CD8-positive, alpha-beta memory T cell (primary cell): ENCODE measurements at places on chromosomes 16 and 17.

DNA sequence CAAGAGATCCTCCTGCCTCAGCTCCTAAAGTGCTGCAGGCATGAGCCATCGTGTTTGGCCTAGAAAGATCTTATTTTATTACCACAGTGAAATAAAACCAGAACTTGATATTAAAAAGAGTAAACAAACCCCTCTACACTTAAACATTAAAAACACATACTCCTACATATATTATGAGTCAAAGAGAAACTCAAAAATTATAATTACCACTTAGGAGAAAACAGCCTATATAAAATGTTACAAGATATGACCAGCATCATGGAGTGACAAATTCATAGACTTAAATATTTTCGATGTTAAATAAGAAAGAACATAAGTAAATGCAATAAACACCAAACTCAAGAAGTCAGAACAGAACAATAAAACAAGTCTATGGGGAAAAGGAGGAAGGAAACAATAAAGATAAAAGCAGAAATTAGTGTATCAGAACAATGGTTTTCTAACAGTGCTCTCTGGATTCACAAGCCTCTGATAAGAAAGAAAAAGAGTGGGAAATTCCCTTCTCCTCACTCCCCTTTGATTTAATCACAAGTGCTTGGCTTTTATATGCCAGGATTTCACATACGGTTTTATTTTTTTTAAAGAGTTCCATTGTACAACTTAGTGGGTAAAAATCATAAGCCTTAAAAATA lies 23.0 kb downstream of the SKAP1 start:
- DNase-seq = no peak

DNA sequence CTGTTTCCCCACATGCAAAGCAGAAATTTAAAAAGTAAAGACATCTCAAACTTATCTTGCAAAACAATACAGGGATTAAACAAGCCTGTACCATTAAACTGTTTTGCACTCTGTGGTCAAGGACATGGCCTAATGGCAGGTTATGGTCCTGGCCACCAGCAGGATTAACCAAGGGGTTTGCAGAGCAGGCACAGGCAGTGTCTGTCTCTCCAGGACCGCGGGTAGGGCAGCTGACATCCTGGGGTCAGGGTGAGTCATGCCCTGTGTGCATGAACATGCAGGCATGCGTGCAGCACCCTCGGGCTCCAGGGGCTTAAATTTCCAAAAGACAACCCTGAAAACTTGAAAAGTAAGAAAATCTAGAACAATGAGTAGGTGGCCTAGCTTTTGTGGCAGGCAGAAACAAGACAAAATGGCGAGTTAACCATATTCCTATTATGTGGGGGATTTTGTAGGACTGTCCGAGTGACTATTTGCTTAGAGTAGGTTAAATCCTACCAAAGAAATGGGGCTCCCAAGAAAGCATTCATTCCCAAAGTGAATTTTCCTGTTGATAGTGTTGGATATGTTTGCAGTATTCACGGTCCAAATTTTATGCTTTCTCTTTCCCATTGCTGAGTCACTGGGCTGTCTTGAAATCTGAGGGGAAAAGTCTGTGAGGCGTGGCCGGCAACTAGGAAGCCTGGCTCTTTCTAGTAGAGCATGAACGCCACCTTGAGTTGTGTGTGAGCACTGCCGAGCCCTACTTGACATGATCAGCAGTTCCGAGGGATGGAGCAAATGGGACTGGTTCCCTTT lies 158.4 kb upstream of the FAM20A start:
- peak; percentile 55 for DNase-seq

DNA sequence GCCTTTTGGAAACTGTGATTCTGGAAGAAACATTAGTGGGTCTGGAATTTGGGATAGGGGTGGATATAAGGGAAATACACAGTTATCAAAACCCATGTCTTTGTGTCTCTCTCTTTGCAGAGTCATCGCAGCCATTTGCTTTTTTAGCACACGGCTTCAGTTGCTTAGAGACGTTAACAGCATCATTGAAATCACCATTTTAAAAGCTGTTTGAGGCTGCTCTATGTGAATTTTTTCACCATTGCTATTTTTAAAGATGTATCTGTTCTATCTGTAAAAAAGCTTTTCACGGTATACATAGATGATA lies 47.3 kb downstream of the OMG start:
- DNase-seq = no peak

- peak; percentile 24 for DNase-seq
Observed at GRCh38 chr17:8060274-8060673, 21.4 kb downstream of the ALOX15B start.

DNA sequence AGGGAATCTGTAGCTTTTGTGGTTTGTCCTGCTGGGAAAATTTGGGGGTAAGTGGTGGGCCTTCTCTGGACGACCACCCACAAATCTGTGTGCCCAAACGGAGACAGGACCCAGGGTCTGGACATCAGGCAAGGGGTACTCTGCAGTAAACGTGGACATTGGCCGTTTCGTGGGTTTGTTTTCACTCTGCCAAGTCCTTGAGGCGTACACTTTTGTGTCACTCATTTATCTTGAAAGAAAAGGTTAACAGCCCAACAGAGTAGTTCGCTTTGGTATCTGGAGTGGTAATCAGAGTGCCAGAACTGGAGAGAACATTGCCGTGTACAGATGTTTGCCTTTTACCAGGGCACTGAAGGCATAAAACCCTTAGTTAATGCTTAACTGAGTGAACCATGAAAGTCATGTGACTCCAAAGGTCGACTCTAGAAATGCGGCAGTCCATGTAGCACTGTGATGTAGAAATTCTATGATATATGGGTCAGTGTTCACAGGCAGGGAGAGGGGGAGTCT lies 15.4 kb downstream of the NAA60 start:
- no peak for DNase-seq

DNA sequence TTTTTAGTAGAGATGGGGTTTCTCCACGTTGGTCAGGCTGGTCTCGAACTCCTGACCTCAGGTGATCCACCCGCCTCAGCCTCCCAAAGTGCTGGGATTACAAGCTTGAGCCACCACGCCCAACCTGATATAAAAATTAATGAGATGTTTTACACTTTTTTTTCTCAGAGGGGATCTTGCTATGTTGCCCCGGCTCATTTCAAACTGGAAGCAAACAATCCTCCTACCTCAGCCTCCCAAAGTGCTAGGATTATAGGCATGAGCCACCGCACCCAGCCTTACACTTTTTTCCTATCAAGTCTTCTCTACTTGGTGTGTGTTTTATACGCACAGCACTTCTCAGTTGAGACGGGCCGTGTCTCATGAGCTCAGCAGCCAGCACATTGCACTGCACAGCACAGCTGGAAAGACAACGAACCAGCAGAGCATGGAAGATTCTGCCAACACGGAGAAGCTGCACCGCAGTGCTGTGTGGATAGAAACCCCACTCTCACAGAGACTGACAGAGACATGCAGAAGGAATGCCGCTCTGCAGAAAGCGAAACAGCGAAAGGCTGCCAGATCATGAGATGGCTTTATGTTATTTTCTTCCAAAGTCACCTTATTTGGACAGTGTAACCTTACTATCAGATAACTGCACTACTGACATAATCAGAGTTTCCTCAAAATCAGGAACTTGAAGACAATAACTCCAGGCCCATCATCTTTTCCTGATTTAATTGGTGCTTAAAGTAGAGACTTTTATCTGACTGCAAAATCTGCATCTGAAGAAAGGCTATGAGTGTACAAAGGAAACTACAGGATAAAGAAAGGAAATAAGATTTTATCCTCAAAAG lies 6.5 kb upstream of the QRICH2 start:
- no peak for DNase-seq

- DNase-seq = no peak
Observed at GRCh38 chr16:4316864-4317531, 1.1 kb downstream of the GLIS2 start.

DNA sequence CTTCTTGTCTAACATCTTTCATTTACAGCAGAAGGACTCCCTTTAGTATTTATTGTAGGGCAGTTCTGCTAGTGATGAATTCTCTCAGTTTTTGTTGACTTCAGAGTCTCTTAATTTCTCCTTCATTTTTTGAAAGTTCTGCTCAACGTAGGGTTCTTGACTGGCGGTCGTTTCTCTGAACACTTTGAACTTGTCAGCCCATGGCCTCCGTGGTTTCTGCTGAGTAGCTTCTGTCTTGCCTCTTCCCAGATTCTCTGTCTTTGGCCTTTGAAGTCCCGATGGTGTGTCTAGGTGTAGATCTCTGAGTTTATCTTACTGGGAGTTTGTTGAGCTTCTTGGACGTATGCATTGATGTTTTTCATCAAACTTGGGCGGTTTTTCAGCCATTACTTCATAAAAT lies 13.4 kb downstream of the GAA start:
- no peak for DNase-seq

- DNase-seq = no peak
Observed at GRCh38 chr16:49483251-49483650, 109.6 kb downstream of the C16orf78 start.

DNA sequence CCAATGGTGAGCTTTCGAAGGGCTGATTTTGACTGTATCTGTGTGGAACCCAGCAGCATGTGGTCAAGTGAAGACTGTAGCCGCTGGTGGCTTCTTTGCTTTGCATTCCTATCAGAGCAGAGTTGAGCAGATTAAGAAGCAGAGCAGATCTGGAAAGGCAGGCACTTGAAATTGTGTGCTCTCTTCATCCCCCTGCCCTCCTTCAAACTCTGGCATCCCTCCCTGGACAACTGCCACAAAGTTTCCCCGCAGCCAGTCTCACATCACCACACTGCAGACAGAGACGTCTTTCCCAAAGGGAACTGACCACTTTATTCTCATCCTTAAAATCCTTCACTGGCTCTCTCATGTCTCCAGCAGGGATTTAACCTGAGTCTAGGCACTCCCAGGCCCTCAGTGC lies 237.1 kb upstream of the DYNLRB2 start:
- no peak for DNase-seq

GRCh38 chr17:80130992-80131391 lies 15.9 kb downstream of the EIF4A3 start:
- DNase-seq = no peak

DNA sequence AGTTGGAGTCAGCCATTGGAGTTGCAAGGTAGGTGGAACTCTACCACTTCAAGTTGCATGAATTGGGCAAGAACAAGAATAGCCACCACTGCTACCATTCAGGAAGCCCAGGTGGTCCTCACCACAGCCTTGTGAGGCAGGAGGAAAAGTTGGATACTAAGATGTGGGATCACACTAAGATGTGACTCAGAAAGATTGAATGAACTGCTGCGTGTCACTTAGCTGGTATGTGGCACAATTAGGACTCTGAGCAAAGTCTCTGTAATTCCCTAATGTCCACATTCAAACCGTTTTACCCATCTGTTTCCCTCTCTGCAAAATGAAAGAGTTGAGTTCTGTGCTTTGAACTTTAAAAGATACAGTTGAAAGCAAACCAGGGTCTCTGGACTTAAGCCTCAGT lies 44.7 kb upstream of the HS3ST3A1 start:
- no peak for DNase-seq

GRCh38 chr16:64242492-64242891 lies 879.4 kb downstream of the CDH11 start:
- no peak for DNase-seq

DNA sequence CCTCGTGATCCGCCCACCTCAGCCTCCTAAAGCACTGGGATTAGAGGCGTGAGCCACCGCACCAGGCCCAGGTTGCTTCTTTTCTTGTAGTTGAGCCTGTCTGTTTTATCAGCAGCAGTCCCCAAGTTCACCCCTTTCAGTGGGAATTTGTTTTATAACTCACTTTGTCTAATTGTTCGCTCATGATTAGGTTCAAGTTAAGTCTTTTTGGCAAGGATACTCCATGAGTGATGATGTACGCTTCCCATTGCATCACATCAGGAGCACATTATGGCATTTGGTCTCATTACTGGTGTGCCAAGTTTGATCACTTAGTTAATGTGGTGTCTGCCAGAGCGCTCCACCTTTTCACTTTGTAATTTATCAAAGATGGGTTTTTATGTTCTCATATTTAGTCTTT lies 14.4 kb upstream of the GJD3 start:
- DNase-seq = no peak

DNA sequence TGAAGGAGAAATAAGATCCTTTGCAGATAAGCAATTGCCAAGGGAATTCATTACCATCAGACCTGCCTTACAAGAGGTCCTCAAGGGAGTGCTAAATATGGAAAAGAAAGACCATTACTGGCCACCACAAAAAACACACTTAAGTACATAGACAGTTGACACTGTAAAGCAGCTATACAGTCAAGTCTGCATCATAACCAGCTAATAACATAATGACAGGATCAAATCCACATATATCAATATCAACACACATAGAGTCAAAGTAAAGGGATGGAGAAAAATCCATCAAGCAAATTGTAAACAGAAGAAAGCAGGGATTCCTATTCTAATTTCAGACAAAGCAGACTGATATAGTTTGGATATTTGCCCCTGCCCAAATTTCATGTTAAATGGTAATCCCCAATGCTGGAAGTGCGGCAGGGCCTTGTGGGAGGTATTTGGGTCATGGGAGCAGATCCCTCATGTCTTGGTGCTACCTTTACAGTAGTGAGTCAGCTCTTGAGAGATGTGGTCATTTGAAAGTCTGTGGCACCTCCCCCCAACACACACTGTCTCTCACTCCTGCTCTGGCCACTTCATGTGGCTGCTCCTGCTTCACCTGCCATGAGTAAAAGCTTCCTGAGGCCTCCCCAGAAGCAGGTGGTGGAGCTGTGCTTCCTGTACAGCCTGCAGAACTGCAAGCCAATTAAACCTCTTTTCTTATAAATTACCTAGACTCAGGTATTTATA lies 32.8 kb downstream of the TANC2 start:
- DNase-seq = no peak

GRCh38 chr16:62564291-62564690 lies 528.1 kb upstream of the CDH8 start:
- no peak for DNase-seq

DNA sequence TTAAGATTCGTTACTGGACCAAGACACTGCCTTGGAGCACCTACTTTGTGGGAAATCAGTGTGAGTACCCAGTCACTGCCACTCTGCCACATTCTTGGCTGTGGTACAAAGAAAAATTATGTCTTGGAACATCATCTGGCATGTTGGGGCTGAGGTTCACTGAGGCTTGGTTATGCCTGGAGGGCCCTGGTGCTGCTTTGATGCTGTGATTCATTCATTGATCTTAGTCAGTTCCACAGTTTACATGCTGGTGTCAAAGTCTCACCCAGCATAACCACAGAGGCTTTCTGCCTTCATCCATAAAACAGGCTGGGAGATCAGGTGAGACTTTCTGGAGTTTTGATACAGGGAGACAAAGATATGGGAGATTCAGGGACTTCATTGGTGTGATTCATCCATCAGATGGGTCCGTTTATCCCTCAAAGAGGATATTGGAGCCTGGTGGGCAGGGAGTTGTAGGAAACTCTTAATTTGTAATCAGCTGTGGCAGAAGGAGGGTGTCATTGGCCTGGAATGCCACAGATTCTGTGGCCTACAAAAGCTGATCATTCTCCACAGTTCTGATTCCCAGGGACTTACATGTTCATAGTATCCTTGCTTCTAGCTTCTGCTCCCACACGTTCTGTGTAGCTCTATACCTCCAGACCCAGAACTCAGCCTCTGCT lies 322.5 kb downstream of the PMP22 start:
- DNase-seq = no peak
